ENCODE measurements at places on chromosomes 7 and 10.

GRCh38 chr7:47937065-47937687 lies 11.1 kb downstream of the PKD1L1 start:
- no peak for DNase-seq

- DNase-seq: peak; percentile 52
These were observed 307.3 kb downstream of the CAMK1D start for GRCh38 chr10:12656518-12657142.

- DNase-seq: no peak
These were observed 185.7 kb downstream of the TAX1BP1 start for GRCh38 chr7:27925573-27926201.

GRCh38 chr10:114821915-114822443 lies 399 bp downstream of the FHIP2A start:
- peak; percentile 47 for DNase-seq

DNA sequence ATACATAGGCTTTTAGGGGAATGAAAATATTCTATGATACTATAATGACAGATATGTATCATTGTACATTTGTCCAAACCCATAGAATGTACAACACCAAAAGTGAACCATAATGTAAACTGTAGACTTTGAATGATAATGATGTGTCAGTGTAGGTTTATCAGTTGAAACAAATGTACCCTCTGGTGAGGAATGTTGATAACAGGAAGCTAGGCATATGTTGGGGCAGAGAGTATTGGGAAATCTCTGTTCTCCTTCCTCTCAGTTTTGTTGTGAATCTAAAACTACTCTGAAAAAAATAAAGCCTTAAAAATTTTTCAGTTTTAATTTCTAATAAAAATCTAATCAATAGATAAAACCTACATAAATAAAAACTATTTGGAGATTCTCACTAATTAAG lies 36.9 kb downstream of the C1GALT1 start:
- DNase-seq: no peak

DNA sequence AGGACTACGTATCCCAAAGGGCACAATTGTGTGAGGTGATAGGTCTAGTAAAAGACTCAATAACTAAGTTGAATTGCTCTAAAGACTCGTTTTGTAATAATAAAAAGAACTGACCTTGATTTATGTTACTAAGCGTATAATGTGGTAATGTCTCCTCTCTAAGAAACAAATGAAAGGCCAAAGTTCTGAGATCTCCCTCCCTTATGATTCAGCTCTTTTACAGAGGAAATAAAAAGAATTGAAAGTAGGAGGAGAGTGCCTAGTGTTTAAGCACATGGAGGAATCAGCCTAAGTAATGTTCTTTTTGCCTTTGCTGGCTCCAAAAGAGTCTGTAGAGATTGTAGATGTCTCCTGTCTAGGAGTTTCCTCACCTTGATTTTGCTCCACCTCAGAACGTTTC lies 98.0 kb downstream of the ARL4A start:
- DNase-seq: no peak

- DNase-seq: no peak
These were observed 437.0 kb upstream of the MGMT start for GRCh38 chr10:129029851-129030602.

DNA sequence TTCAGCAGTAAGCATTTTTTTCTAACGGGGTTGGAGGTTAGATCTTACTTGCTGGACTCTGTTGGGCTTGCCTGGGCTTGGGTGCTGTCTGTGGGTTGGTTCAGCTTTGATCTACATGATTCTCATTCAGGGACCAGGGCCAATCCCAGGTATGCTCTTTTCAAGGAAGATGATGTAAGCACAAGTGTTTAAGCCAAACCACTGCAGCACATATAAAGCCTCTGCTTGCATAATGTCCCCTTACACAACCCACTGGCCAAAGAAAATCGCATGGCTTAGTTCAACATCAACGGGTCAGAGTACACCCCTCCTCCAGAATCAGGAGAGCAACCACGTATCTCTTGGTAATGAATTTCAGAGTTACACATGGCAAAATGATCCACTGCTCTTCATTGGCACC lies 83.9 kb downstream of the DNAJB9 start:
- DNase-seq: no peak

DNA sequence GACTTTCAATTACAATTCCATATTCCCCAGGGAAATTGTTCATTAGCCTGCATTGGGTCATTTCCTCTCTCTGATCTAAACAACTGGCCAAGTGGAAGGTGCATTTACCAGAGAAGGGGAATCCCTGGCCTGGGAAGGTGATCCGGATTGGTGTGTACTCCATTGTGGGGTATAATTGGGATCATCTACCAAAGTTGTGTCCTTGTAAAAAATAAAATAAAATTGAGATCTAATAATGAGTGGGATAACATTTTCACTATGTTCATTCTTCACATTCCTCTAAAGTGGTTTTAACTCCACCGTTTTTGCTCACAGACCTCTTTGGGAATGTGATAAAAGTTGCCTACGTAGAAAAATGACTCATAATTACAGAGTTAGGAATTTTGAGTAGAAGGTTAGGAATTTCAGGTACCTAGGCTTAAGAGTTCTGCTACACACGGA lies 22.8 kb downstream of the ARL5B start:
- DNase-seq: peak; percentile 74

GRCh38 chr10:94626476-94626875 lies 57.1 kb upstream of the CYP2C18 start:
- no peak for DNase-seq

DNA sequence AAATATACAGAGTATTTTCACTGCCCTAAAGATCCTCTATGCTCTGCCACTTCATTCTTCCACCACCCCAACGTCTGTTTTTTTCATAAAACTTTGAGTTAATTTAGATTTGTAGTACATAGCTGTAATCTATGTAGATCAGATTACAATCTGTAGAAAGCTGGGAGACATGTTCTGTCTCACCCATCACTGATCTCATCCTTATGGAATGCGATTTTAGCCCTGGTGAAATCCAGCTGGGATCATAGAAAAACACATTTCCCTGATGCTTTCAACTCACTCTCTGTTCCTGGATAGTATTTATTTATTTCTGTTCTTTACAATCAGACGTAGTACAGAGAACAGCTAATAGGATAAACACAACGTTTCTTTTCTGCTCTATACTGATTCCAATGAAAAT lies 521.0 kb downstream of the KIF20B start:
- DNase-seq: peak; percentile 92

- no peak for DNase-seq
These were observed 140.4 kb downstream of the RNLS start for GRCh38 chr10:88442716-88443115.

DNA sequence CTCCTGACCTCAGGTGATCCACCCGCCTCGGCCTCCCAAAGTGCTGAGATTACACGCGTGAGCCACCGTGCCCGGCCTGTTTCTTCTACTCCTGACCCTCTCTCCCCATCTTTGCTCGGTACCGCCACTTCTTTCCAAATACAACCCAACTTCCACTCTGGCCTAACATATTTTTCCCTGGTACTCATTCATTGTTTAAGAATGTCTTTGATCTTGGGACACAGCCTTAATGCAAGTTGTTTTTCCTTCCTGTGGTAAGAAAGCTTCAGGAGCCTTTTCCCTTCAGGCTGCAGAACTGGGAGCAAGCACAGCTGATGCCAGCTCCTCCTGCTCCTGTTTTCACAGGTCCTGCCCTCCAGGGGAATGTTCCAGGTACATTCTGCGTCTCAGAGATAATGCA lies 13.7 kb downstream of the CALML3 start:
- peak; percentile 54 for DNase-seq

- no peak for DNase-seq
These were observed 7.1 kb upstream of the UNCX start for GRCh38 chr7:1225441-1226185.

DNA sequence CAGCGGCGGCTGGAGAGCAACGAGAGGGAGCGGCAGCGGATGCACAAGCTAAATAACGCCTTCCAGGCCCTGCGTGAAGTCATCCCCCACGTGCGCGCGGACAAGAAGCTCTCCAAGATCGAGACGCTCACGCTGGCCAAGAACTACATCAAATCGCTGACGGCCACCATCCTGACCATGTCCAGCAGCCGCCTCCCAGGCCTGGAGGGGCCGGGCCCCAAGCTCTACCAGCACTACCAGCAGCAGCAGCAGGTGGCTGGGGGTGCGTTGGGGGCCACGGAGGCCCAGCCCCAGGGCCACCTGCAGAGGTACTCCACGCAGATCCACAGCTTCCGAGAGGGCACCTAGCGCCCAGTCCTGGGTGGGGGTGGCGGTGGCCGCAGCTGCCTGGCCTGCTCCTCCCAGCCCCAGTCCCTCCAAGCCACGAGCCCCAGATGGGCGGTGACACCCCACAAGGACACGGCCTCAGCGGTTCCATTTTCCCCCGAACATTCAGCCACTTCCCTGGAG lies 1.3 kb downstream of the BHLHA15 start:
- DNase-seq: no peak

GRCh38 chr10:103554488-103555324 lies 61.2 kb downstream of the NEURL1 start:
- DNase-seq: peak; percentile 56

GRCh38 chr7:30348083-30348560 lies 63.7 kb downstream of the ZNRF2 start:
- peak; percentile 87 for DNase-seq

- DNase-seq: no peak
These were observed 84.3 kb upstream of the ADRB1 start for GRCh38 chr10:113959383-113959760.

DNA sequence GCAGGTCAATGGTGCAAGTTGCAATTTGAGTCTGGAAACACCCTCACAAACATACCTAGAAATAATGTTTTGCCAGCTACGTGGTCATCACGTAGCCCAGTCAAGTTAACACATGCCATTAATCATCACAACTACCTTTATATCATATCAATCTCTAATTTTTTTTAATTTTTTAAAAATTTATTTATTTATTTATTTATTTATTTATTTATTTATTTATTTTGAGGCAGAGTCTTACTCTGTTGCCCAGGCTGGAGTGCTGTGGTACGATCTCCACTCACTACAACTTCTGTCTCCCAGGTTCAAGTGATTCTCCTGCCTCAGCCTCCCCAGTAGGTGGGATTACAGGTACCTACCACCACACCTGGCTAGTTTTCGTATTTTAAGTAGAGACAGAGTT lies 52.4 kb upstream of the MACROH2A2 start:
- DNase-seq: no peak

DNA sequence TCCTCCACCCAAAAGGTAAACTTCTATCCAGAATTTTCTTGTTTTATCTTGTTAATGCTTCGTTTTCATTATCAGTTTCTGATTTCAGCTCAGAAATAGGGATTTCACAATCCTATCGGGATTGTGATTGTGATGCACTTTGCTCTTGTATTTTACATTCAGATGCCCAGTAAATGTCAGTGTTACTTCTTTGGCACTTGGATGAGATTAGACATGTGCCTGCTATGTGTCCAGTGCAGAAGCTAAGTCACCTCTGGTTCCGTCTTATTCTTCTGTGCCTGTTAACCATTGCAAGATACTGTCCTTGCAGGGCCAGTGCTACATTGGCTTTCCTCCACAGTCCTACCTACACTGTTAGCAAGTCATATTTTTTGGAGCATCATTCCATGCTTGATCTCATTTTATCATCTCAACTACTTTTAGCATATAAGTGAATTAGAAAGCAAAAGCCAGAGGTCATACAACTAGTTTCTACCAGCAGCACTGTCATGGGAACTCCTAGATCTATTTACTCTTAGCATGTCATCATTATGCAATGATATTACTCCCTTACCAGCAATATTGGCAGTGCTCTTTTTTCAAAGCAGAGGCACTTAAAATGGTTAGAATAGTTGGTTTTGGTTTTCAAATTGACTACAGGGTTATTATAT lies 26.7 kb downstream of the ZNF277 start:
- no peak for DNase-seq

DNA sequence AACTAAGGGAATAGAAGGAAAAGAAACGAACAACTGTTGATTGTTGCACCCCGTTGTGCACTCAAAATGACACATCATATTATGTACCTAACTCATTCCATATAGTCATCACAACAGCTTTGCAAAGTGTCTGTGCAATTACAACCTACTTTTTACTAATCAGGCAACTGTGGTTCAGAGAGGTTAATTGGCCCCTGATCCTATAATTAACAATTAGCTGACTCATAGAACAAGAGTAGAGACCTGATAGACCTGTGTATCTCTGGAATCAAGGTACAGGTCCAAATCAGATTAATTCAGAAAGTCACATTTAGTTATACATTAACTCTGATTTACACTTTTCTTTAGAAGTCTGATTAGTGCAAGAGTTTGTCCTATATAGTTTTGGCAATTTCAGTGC lies 122.5 kb upstream of the CDK13 start:
- DNase-seq: no peak

GRCh38 chr10:28806488-28806941 lies 129.2 kb downstream of the BAMBI start:
- DNase-seq: no peak

DNA sequence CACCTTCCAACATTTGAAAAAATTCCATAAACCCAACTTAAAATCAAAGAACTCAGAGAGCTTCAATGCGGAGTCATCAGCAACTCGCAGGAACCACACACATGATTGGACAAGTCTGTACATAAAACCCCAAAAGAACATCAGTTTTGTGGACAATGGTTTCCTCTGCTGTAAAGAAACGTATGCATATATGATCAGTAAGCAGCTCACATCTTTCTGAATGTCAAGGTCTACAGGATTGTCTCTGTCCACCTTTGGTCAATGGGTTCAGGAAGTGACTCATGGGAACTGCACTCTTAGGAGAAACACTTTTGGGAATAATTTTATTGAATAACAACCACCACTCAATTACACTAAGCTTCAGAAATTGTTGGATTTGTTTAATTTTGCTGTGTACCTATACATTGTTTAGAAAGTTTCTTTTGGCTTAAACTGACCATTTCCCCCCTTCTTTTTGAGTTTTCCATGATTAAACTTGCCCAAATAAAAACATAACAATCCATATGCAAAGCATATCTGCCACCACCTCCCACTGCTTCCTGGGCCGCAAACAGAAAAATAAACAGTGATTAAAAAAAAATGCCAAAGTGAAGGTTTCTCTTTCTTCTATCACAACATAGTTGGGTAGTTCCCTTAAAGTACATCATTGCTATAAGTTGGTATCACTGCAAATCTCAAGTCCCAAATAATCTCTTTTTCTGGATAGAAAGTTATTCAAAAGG lies 27.3 kb upstream of the AFAP1L2 start:
- no peak for DNase-seq

GRCh38 chr7:96855139-96855538 lies 145.5 kb upstream of the SEM1 start:
- DNase-seq: no peak

GRCh38 chr7:35792472-35792871 lies 8.4 kb upstream of the SEPTIN7 start:
- no peak for DNase-seq

DNA sequence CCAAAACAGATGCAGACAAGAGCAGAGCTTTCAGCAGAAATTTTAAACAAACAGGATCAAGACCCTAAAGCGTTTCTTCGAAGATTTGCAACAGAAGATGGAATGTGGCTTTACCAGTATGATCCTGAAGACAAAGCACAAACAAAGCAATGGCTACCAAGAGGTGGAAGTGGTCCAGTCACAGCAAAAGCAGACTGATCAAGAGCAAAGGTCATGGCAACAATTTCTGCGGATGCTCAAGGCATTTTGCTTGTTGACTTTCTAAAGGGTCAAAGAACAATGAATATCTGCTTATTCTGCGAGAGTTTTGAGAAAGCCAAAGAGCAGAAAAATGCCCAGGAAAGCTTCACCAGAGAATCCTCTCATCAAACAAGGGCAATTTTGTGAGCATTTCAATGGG lies 130.4 kb downstream of the MBL2 start:
- no peak for DNase-seq
